Astrocyte (in vitro differentiated cells and primary cell): ENCODE measurements at places on chromosomes 2 and 18. TPM values are rescaled to one million over a fixed set of nuclear protein-coding genes. Genes with fewer than 3 reads are reported as not detected.

MTCL1 gene
- total RNA-seq = 48.6 and 59.3 TPM in 2 replicates

GRCh38 chr2:10654069-10654468 is 35.7 kb downstream of the NOL10 start:
- peaks cover 21% of the 10 kb centered on the region for H3K4me1 ChIP-seq
- H3K36me3 ChIP-seq = peaks cover 28% of the 10 kb centered on the region
- no peaks in the 10 kb centered on the region for H3K27me3 ChIP-seq
- H3K4me3 ChIP-seq = no peak overlapping the region

- peaks cover 5% of the 10 kb centered on the region for H3K36me3 ChIP-seq
- no peak for DNase-seq
- H3K27me3 ChIP-seq = no peaks in the 10 kb centered on the region
- no peak overlapping the region for H3K4me3 ChIP-seq
Measured at GRCh38 chr2:23789012-23789411, 137.9 kb downstream of the ATAD2B start.

CDK5R2 gene
- 0.75 and 1.1 TPM in 2 replicates for total RNA-seq
